Left cardiac atrium (tissue), 4 donors: ENCODE measurements at places on chromosomes 5 and 9. TPM values are rescaled to one million over a fixed set of nuclear protein-coding genes. Genes with fewer than 3 reads are reported as not detected.

DNA sequence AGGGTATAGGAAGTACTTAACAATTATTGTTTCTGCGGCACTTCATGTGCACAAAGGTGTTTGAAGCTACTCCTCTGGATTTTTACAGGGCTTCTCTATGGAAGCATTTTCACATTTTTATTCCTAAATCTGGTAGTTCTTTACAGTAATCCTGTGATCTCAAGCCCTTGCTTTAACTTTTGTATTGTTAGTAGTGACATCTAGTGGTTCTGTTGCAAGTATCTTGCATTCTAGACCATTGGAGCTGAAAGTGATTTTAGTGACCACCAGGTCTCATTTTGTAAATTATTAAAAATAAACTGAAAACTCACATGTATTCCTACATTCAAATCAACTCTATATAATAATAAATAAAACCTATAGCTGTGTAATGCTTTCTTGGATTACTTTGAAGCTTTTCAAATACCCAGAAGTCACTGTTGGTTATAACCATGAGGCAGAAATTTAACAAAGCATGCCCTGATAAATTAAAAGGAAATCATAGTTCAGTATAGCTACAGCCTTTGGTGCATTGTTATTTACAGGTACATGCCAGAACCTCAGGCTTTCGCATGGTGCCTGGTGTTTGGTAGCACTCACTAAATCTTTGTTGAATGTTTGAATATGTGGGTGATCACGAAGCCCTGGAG is 18.9 kb downstream of the RPS23 start:
- DNase-seq: no peak

- DNase-seq: no peak
Observed at GRCh38 chr5:53726121-53726520, 165.7 kb downstream of the NDUFS4 start.

RNF224 gene
- total RNA-seq: not detected

DNA sequence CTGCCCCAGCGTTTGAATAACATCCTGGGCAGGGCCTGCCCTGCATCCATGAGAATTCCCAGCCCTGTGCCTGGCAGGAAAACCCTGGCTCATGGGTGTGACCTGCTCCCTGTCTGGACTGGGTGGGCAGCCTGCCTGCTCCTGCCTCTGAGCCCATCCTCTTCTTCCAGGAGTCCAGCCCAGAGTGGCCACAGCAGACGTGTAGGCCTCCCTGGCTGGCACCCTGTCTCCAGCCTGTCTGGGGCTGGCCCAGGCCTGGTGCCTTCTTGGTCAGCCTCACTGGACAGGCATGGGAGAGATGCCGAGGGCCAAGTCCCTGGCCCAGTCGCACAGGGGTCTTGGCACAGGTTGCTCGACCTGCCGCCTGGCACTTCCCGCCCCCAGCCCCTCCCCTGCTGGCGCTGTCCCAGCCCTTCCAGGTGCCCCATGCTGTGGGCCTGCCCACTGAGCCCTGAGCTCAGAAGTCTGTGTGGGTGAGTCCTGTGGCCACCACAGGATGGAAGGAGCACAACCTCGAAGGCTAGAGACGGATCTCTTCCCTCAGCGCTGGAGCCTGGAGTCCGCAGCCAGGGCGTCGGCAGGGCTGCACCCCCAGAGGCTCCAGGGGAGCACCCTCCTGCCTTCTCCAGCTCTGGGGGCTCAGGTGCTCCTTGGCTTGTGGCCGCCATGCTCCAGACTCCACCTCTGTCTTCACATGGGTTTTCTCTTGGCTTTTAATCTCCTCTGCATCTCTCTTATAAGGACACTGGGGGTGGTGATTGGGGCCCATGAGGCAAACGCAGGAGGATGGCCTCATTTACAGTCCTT is 11.8 kb upstream of the COL5A1 start:
- peak; percentile 18 for DNase-seq

ARSI gene
- total RNA-seq: 0.84 TPM

UNC5A gene
- total RNA-seq: 0.50 TPM

- no peak for DNase-seq
Observed at GRCh38 chr5:65108786-65109743, 340.3 kb downstream of the CWC27 start.

CCDC112 gene
- 4.1 TPM for total RNA-seq

DNA sequence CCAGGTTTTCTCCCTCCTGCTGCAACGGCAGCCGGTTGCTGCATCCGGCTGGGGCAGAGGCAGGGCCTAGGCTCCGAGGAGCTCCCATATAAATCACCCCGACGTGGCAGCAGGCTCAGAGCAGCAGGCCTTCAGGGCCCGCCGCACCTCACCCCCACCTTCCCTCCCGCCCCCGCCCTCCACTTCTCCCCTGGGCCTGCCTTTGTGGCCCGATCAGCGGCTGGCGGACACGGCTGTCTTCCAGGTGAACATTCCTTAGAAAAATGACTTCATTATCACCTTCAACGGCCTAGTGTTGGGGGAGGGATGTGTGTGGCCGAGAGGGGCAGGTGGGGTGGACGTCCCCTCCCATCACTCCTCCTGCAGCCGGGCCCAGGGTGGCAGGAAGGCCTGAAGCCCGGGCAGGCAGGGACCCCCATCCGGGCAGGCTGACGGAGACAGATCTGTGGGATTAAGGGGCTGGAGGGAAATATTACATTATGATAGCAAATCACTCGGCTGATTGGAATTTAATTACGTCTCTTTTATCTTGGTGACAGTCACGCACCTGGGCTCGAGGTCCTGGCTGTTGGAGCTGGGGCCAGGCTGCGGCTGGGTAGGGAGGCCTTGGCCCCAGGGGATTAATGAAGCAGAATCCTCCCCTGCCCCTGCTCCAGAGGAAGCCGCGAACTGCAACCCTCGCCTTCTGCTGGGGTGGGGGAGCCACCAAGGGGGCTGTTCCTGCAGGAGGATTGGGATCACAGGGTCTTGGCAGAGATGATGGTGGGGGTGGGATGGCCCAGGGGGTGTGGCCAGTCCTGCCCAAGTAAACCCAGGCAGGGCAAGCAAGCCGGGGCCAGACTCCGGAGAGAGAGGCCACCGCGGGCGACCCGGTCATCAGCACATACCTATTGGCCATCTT is 38.4 kb upstream of the RXRA start:
- DNase-seq: peak; percentile 11

- DNase-seq: no peak
Observed at GRCh38 chr9:122226142-122226757, 2.5 kb downstream of the LHX6 start.

- DNase-seq: no peak
Observed at GRCh38 chr9:68637020-68637419, 68.0 kb upstream of the PIP5K1B start.

- DNase-seq: no peak
Observed at GRCh38 chr5:133376986-133377385, 235.4 kb downstream of the FSTL4 start.

- no peak for DNase-seq
Observed at GRCh38 chr5:104751969-104752368, 1189.4 kb upstream of the NUDT12 start.

GRCh38 chr5:43422143-43422542 is 10.0 kb upstream of the CCL28 start:
- no peak for DNase-seq

DNA sequence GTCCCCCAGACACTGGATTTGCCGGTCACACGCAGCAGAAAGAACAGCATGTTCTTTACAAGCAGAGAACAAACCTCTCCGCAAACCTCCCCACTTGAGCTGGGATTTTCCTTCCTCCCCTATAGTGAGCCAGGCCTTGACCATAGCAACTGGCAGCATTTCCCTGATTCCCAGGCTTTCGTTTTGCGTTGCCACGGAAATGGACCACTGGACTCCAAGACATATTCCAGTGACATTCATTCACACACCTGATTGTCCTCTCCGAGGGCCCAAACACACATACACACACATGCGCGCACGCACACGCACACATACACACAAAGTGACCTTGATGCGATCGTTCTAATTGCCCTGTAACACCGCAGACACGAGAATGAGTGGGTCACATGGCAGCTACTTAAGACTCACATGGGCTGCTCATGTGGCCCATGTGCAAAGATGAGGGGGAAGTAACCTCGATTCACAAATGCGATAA is 80.9 kb upstream of the CPEB4 start:
- no peak for DNase-seq

DNA sequence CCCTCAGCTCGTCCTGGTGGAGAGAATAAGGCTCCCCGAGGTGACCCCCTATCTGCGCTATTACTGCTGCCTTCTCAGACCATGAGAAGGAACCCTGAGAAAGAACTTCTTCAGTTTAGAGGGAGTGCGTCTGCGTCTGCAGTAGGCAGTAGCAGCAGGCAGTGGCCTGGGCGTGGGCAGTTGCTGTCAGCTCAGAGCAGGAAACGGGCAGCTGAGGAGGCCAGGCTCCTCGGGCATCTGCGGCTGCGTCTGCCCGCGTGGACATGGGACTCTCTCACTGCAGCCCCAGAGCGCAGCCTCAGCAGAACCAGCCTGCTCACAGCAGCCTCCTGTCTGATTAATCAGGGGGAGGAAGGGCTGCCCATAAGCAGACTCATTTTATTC is 49.8 kb upstream of the FCN1 start:
- no peak for DNase-seq

DNA sequence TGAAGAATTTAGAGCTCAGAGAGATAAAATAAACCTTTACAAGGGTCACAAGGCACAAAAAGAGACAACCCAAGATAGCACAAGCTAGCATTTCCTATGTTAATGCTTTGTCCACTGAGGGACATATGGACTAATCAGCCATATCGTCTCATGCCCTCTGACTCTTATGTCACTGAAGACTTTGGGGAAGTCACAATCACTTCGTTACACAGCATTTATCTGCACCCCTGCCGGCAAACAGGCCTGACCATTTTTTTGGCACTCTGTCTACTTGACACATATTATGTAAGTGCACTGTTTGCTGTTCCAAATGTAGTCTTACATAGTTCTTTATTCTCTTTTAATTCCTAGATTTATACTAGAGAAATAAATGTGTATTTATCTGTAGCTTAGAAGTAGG is 13.9 kb upstream of the BNC2 start:
- no peak for DNase-seq

IFNK gene
- total RNA-seq: not detected

GHR gene
- total RNA-seq: 15.2 TPM

DNA sequence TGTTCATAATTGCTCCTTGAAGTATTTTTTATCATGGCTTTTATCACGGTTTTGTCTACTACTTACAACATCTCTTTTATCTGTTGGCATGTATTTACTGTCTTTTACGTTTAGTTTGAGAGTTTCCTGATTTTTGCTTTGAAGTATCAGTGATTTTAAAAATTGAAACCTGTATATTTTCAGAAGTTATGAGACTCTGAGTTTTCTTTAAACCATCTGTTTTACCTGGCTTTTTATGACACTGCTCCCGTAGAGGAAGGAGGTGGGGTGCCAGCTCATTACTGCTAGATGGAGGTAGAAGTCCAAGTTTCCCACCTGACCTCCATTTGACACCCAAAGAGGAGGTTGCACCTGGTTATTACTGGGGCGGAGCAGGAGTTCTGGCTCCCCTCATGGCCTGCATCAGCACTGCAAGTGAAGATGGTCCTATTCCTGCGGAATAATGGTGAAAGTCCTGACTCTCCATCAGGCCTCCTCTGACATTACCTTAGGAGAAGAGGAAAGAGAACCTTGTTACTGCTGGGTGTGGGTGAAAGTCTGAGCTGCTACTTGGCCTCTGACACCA is 10.0 kb upstream of the ZNF131 start:
- no peak for DNase-seq

GRCh38 chr5:53151713-53152458 is 42.3 kb upstream of the MOCS2 start:
- peak; percentile 19 for DNase-seq

DNA sequence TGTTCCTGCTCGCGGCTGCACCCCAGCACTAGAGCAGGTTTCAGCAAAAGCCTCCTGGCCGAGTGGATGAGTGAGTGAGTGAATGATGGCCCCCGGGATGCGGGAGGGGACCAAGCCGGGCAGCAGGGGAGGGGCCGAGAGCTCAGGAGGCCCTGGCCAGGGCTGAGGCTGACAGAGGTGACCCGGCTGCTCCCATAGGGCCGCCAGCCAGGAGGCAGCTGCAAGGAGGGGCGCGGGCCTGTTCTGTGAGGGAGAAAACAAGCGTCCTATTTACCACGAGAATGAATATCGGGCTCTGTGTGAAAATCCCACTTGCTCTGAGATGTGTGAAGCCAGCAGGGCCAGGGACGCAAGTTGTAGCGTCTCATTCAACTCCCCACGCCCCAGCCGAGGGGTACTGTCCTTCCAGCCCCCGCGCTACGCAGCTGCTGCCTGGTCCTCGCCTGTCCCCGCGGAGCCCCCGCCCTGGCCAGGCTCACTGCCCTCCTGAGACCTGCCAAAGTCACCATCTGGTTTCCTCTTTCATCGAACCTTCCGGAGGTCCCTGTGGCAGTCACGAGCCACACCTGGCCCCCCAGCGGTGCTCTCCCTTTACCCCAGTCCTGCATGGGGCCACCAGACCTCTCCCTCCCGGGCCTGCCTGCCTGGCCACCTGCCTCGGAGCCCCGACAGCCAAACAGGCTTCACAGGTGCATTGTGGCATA is 38.8 kb downstream of the RASGEF1C start:
- DNase-seq: no peak

DNA sequence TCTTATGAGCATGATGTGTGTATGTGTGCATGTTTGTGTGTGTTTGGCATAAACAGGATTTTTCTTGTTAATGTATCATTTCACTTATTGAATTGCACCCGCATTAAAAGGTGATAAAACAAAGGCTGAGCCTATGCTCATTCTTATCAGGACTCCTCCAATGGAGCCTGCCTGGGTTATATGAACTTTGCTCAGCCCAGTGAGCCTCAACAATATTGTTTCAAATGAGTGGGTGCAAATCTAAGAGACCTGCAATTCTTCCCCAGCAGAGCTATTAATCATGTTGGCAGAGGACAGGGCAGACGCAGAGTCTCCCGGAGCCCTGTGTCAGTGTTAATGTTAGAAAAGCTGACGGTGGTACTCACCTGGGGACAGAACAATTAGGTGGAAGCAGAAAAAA is 71.6 kb downstream of the SH3RF2 start:
- no peak for DNase-seq

DNA sequence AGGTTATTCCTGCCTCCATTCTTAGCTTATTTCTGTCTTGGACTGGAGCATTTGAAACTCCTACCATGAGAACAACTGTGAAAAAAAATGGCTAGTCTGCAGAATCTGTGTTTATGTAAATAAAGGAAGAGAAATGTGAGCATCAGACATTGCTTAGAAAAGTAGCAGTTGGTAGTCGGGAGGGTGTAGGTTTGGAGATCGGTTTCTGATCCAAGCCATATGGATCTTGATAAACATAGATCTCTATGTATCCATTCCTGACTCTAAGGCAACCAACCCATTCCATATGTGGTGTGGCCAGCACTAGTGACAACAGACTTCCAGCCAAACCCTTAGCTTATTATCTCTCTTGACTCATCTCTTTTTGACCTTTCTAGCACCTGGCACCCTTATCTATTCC is 127.1 kb downstream of the NMUR2 start:
- no peak for DNase-seq

TSSK1B gene
- total RNA-seq: not detected

DNA sequence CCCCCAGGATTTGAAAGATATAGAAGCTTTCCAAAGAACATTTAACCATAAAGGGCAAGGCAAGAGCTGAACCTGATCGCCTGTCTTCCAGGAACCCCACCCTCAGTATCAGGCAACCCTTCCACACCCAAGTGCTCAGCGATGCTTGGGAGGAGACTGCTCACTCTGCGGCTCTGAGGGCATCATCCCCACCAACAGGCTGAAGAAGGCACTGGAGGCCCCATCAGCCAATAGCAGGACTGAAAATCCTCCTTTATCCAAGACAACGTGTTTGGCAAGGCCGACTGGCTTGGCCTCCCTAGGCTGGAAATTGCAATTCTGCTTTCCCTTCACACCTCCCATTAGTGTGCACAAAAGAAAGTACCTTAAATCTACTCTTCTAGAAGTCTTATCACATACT is 1.4 kb upstream of the PPP2CA start:
- peak; percentile 36 for DNase-seq

GRCh38 chr5:76446776-76447175 is 43.7 kb downstream of the IQGAP2 start:
- DNase-seq: no peak

SNAPC4 gene
- total RNA-seq: 3.8 TPM
